ENCODE measurements at places on chromosomes 11 and 22.

DNA sequence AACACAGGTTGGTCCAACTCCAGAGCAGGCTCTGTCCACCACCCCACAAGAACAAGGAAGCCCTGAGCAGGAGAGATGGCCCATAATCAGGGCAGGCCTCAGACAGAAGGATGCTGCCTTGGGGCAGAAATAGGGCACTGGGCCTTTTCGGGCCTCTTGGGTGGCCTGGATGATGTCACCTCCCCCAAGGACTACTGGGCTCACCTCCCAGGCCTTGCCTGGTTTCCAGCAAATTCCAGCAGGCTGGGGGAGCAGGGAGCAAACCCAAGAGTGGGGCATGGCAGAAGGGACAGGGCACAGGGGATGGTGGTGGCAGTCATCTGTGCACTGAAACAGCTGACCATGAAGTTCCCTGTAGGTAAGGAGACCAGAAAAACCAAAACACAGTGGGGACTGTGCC is 5.3 kb upstream of the NAA40 start:
- no peak for DNase-seq

DNA sequence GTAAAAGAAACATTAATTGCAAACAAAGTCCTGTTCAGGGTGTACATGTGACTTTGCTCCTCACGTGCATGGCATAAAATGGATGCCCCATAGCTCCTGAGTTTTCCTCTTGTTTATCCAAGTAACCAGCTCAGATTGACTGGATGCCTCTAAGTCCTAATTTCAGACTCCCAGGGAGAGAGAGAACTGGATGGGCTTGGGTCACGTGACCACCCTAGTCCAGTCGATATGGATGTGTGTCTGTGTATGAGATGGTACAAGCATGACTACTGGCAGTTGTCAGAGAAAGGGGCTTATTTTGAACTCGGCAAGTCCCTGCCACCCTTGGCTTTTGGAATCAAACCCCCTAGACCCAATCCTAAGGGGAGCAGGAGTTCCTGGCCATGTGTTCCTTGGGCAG is 35.4 kb upstream of the PLET1 start:
- no peak for DNase-seq

- no peak for DNase-seq
Measured at GRCh38 chr11:118012083-118012669, 26.0 kb downstream of the IL10RA start.

DNA sequence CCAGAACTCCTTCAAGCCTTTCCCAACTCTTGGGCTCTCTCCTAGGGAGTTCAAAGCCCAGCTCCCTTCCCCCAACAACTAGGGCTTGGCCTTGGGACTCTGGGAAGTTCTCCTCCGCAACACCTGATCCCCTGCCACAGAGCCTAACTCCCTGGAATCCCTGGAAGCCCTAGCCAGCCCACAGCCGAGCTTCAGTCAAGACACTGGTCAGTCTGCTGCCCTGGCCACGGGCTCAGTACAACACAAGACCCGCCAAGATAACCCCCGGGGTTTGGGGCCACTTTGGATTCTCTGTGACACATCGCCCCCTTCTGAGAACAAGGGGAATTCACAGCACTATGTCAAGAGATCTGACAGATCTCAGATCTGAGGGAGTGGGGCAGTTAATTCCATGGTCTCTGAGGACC is 58.3 kb downstream of the SLC22A12 start:
- DNase-seq = no peak

DNA sequence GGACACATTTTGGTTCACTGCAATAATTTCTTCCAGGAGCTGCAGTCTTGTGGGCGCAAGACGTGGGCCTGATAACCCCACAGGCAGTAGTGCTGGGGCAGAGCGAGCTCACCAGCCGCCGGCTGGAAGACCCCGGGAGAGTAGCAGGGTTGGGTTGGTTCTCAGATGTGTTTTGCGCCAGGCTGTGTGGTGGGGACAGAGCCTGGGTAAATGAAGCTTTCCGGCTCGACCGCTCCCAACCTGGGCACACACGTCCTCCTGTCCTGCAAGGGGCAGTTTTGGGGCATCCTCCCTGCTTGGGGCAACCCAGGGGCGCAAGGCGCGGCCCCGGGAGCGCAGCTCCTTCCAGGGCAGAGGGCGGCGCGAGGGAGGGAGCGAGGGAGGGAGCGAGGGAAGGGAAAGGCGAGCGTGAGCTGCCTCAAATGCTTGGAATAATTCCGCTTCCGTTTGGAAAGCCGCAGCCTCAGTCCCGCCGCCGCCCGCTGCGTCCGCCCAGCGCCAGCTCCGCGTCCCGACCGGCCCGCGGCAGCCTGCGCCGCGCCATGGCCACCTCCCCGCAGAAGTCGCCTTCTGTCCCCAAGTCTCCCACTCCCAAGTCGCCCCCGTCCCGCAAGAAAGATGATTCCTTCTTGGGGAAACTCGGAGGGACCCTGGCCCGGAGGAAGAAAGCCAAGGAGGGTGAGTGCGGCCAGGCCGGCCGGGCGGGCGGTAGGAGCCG is at the start of gene PARVA:
Gene PARVA (plus strand): TSS at position 466 of the 718 bp plus-strand sequence. CDS start 77 bp downstream, at position 543.
- DNase-seq = no peak

DNA sequence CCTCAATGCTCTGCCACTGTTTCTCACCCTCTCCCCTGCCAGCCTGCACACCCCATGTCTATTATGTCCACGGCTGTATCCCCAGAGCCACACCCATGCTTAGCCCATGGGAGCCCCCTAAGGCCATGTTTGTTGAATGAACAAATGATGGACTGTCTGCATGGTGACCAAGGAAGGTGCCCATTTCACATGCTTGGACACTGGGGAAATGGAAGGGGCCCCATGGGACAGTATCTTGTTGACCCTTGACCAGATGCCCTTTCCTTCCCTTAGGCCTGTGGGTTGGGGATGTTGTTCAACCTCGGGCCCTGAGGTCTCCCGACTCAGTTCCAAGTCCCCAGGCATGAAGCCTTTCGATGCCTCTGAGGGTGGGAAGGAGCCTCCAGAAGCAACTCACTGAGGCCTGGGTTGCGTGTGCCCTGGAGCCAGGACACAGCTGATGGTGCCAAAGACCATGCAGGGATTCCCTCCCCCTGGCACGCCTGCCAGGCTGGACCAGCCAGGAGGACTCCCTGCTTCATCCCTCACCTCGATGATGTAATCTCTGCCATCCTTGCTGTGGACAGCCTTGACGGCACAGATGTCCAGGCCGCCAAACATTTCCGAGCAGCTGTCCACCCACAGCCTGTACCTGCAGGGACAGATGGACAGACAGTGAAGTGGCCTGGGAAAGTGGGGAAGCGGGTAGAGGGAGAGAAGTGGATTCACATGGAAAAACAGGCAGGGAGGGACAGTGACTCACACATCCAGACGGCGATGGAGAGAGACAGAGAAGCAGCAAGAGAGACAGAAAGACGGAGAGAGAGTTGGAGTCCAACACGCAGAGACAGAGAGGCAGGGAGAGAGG is 58.9 kb downstream of the FBXO7 start:
- DNase-seq = no peak

DNA sequence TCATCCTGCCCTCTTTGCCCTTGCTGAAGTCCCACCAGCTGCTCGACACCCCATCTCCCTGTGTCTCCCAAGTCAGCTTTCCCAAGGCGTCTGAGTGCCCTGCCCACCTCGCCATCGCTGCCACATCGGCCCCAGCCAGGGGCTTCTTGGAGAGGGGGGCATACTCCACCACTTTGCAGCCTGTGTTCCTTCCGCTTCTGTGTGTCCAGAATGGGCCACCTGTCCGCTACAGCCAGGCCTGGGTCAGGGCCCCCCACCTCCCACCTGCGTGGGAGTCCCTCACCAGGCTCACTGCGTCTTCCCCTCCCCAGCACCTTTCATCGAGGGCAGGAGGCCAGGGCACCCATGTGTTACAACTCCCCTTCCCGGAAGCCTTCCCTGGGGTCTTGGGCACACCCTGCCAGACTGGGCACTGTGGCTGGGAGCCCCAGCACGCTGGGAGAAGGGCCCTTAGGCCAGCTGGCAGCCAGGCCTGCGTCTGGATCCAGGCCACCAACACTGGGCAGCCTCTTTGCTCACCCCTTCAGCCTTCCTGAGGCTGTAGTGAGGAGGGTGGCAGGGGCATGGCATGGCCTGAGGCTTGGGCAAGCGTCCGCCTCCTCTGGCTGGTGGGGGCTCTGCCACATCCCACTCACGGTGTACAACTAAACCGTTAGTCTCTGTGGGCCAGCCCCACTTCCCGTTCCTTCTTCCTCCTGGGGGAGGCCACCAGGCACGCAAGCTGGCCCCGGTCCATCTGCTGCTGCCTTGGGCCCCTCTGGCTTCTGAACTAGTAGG is 13.4 kb downstream of the CPT1A start:
- no peak for DNase-seq

- DNase-seq = no peak
Measured at GRCh38 chr11:125778728-125779127, at the start of gene PATE2. PATE2 (minus strand) TSS chr11:125778828; CDS start chr11:125778773, 55 bp downstream.

GRCh38 chr11:33333816-33334215 is 76.6 kb downstream of the HIPK3 start:
- DNase-seq = no peak

GRCh38 chr11:125951731-125952130 is 5.9 kb downstream of the VSIG10L2 start:
- DNase-seq = no peak

- no peak for DNase-seq
Measured at GRCh38 chr11:85718991-85719807, 33.2 kb upstream of the CCDC89 start.

- no peak for DNase-seq
Measured at GRCh38 chr22:22901578-22902218, 14.1 kb downstream of the IGLL5 start.

DNA sequence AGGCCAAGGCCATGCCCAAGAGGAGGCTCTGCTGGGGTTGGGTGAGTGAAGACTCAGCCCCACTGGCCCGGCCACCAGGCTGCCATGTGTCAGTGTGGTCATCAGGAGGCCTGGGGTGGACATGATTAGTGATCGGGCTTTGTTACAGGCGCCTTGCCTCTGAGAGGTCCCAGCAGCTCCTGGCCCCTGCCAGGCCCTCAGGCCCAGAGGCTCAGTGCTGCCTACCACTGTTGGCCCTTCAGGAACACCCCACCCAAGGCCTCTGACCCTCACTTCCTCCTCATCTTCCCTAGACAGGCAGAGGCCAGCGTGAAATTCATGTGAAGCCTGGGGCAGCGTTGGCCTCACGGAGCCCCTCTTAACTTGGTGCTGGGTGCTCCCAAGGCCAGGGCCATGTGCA is 2.2 kb downstream of the MRPL23 start:
- no peak for DNase-seq

DNA sequence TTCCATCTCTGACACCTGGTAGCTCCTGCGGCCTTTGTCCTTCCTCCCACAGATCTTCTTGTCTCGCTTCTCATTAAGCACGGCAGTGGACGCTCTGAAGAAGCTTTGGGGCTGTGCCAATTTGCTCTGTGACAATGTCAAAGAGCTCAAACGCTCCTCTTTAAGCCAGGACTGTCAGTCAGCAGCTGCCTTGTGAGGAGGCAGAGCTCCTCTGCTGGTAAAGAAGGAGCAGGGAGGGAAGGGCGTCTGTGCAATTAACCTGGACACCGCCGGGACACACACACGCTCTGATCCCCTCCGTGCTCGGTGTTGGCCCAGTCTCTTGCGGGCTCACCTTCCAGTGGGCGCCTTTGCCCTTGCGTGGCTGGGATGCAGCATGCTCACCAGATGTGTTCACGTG is 373.9 kb downstream of the BRD1 start:
- DNase-seq = no peak

- DNase-seq = no peak
Measured at GRCh38 chr22:33896154-33896553, 24.1 kb downstream of the LARGE1 start.

DNA sequence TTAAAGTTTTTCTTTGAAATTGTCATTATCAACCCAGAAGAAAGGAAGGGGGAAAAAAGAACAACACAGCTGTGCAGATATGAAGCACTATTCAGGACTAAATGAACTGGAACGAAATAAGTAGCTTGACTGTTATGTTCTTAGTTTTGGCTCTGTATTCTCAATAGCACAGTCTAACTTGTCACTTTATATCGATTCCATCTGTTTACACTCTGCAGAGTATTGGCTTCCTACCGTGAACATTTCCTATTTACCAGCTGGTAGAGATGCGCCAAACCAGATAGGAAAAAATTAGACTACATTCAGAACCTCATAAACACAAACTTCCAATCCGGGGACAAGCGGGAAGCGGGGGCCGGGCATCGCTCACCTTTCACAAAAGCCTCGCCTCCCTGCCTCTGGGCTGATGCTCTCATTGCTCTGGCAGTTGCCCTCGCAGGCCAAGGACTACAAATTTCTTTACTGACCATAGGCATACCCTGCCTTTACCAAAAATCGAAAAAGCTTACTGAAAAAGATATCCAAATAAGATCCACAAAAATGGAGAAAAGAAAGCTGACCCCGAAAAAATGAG is 66.2 kb downstream of the EFCAB6 start:
- DNase-seq = no peak

- DNase-seq = no peak
Measured at GRCh38 chr11:59206635-59207034, 6.1 kb downstream of the MPEG1 start.

- no peak for DNase-seq
Measured at GRCh38 chr11:124499711-124500110, 43.7 kb downstream of the OR8B12 start.

DNA sequence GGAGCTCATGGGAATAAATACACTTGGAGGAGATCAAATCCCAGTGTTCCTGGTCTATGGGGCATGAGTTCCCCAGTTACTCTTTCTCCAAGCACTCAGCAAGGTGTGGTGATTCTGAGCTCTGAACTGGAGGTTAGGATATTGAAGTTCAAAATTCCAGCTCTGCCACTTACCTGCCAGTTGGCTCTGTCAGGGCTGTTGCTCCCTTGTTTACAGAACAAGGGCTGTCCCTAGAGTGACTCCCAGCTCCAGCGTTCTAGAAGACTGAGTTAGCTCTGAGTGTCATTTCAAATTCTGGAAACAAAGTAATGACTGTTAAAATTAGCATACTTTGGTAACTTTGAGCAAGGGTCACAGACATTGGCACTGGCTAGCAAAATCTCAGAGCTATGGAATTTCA is 69.7 kb upstream of the ZBED5 start:
- DNase-seq = no peak

DNA sequence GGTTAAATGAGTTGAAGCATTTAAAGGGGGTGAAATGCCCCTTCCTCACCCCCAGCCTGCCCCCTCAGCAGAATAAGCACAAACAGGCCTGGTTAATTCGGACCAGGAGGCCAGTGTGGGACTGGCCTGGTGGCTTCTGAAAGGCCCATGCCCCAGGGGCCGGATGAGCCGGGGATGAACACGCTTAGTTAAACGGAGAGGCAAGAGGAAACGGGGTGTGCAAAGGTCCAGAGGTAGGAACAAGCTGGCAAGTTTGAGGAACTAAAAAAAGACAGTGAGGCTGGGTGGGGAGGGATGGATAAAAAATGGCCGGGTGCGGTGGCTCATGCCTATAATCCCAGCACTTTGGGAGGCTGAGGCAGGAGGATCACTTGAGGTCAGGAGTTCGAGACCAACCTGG is 11.5 kb downstream of the SCUBE1 start:
- no peak for DNase-seq

GRCh38 chr22:49247194-49247924 is 580.3 kb downstream of the BRD1 start:
- DNase-seq = no peak

Data from cerebellar nuclear complex (tissue), 1 donor.